CD4-positive, alpha-beta T cell (primary cell): ENCODE measurements at places on chromosomes 11 and 22.

DNA sequence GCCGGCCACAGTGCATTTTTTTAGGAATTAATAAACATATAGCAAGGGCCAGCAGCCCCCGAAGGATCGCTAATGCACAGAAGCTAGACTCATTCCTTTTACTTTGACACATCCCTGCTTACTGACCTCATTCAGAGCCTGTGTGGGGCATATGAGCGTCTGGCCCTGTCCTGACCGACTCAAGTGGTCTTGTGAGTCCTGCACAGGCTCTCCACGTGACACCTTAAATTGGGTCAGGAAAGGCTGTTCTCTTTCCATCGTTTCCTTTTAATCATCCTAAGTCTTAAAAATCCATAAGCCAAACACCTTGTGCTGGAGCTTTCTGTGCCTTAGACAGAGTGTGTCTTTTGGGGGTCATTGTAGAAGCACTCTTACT lies 18.6 kb downstream of the SDHAF2 start:
- DNase-seq: no peak

DNA sequence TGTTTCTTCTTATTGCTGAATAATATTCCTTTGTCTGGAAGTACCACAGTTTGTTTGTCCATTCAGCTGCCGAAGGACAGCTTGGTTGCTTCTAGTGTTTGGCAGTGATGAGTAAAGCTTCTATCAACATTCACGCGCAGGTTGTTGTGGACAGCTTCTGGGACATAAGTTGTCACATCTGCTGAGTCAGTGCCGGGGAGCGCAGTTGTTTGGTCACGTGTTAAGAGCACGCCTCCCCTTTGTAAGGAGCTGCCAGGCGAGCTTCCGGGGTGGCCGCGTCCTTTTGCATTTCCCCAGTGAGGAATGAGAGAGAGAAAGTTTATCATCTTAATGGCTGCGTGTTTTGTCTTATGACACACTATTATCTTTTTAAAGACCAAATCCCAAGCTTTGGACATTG lies 30.3 kb downstream of the SAMM50 start:
- no peak for DNase-seq

DNA sequence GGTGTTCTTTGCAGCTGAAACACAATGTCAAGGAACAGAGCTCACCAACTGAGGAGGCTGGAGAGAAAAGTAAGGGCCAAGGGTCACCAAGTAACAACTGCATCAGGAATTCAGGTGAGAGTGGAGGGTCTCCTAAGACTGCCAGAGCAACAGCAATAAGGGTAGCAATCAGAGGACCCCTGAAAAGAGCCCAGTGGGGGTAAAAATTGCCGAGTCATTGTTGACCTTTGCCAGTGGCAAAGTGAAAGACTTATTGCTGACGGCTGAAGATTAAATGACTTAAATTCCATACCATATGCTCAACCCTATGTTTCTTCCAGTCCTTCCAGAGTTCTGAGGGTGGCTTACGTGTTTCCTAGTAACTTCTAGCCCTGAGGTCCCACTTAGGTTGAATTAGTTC lies 51.9 kb upstream of the ARHGAP42 start:
- no peak for DNase-seq

GRCh38 chr11:66809592-66809991 lies 33.6 kb upstream of the RCE1 start:
- no peak for DNase-seq

DNA sequence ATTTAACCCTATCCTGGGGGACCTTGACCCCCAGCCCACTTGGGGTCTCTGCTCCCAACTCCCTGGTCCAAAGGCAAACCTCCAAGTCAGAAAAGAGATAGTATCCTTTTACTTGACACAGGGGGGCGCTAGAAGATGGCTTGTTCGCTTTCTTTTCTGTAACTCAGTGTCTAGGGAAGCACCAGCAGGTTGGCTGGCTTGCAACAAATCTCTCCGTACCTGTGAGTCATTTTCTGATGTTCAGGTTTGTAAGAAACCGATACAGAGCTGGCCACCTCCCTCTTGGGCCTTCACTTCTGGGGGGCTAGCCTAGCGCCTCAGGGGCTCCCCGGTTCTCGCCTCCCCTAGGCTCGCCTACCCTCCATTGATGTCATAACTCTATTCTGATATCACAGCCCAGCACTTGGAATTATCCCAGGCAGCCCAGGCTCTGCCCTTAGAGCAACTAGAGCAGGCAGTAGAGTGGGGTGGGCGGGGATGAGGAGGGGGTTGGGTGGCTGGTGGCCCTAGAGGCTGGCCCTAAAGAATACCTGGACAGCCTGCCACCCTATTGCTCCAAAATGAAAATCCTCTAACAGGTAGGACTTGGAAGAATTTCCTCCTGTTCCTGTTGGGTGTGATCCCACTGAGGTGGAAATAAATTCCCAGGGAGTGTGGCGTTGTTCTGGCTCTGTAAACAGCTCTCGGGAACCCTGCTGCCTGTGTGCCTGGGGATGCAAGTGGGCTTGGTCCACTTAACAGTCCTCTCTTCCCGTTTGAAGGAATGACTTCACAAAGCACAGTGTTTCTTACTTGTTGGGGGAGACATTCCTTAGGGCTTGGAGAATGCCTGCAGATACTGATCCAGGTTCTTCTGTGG lies 69.4 kb downstream of the OSBP2 start:
- DNase-seq: peak; percentile 80

DNA sequence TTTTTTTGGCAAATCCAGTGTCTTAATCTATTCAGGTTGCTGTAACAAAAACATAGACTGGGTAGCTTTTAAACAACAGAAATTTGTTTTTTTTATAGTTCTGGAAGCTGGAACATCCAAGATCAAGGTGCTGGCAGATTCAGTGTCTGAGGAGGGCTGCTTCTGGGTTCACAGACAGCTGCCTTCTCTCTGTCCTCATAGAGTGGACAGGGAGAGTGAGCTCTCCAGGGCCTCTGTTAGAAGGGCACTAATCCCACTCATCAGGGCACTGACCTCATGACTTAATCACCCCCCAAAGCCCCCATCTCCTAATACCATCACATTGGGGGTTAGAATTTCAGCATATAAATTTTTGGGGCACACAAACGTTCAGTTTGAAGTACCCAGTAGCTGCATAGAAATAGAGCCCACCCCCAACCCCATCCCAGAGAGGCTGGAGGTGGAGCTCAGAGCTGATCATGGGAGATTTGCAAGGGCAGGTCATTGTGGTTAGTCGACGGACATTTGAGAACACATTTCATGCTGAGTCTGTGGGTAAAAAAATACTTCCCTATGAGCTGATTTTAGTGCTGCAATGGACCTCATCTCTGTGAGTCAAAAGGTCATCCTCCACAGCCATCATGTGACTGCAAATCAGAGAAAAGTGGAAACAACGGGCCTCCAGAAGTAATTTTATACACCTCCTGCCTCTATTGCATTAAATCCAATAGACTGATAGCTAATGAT lies 203.1 kb upstream of the CADM1 start:
- DNase-seq: no peak

DNA sequence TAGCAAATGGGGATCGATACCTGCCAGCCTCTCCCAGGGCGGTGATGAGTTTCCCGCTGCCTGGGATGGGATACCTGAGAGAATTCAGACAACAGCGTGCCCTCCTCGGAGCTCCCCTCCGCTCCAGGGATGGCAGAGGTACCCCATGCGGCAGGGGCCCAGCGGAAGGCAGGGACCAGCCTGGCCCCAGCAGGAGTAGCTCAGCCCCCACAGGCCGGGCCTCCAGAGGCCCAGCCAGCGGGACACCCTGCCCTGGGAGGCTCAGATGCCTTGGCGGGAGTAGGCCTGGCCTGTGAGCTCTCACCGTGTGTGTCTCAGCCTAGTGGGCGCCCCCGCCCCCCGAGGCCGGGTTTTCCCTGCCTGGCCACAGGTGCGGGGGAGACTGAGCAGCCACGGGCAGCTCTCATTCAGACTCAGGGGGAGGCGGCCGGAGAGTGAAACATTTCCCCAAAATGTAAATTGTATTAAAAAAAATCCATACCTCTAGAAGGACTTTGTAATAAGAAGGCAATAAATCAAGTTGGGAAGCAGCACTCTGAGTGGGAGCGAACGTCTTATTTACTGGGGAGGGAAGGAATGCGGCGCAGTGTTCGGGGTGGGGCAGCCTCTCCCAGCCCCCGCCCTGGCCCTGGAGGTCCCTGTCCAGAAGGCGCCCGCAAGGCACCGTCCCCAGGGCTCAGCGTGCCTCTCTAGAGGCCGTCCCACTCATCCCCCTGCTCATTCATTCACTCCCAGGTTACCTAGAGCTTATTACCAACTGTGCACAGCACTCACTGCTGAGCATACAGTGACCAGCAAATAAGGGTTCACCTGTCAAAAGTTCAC lies 888.0 kb downstream of the BRD1 start:
- no peak for DNase-seq
